ENCODE measurements at places on chromosomes 2 and 18.

- DNase-seq, result peak; percentile 12
These were observed 11.3 kb downstream of the GFPT1 start for GRCh38 chr2:69375494-69376353.

GRCh38 chr2:43729491-43730174 lies 44.2 kb upstream of the DYNC2LI1 start:
- no peak for DNase-seq

DNA sequence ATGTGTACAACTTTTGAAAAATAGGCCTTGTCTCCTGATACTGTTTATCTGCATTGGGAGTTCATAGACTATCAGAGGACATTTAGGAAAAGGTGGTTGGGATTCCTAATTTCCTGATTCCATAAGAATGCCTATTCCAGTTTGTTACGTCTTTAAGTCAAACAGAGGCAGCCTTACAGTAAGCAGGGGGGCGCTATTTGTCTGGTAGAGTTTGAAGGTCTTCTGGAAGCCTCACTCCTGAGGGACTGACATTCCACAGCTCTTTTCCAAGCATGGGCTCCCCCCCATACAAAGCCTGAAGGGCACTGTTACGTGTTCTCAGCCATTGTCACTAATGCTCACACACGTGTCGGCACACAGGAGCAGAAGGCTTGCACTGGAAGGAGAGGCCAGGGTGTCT lies 154.3 kb downstream of the PTGR3 start:
- DNase-seq, result no peak

DNA sequence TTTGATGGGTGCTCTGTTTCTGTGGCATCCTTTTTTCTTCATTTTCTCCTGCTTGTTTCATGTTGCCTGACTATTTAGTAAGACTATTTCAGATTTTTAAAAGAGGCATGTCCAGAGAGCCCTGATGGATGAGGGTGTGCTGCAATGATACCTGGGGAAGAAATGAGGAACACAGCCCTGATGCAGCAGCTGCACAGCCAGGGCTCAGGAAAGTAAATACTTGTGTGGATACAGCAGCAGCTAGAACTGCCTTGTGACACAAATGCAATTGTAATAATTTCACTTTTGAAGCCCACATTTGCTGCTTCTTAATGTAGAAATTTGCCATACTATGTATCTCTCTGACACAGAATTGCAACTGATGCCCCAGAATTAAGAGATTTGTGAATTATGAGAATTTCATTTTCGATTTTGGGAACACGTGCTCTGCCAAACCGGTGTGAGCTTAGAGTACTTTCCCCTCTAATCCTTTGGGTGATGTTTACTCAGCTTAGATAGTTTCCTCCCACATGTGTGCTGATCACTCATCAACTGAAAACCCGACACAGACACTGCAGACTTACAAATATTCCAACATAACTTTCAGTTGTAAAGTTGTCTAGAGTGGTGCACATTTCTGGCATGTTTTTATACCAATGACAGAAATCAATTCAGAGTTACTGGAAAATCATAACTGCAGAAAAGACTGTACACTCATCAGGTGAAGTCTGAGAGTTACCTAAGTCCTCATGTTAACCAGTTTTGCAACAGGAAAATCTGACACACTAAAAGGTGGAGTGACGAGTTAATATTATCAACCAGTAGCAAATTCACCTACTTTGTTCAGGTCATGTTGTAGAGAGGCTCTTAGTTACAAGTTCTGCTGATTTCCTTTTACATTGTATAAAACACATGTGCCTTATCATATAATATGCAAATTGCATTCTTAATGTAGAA lies 383.4 kb downstream of the CBLN2 start:
- no peak for DNase-seq

DNA sequence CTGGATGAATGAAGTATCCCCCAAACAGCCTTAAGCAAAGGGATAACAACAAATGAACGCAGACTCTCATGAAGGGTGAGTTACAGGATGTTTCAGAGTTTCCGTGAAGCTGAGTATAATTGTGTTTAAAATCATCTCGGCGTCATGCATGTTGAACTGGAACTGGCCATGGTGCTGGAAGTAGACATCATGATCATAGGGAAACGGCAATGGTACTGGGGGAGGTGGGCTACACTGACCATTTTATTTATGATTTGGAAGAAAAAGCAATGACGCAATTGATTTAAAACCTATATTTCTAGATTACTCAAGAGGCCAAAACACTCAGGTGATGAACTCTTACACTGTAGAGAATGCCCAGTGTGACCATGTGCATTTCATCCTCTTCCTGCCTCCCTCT lies 387.9 kb upstream of the MYT1L start:
- DNase-seq, result no peak

- DNase-seq, result peak; percentile 72
These were observed 18.6 kb upstream of the NCL start for GRCh38 chr2:231482806-231483391.

- DNase-seq, result no peak
These were observed 183.8 kb upstream of the MC4R start for GRCh38 chr18:60556326-60556725.

Data from stimulated activated effector memory CD8-positive, alpha-beta T cell treated with anti-CD3 and anti-CD28 coated beads, Interleukin-12 subunit alpha, Interleukin-12 subunit beta, amount 100 ng/mL, for 72 hours (primary cell).